ENCODE measurements at places on chromosomes 6 and 20.

DNA sequence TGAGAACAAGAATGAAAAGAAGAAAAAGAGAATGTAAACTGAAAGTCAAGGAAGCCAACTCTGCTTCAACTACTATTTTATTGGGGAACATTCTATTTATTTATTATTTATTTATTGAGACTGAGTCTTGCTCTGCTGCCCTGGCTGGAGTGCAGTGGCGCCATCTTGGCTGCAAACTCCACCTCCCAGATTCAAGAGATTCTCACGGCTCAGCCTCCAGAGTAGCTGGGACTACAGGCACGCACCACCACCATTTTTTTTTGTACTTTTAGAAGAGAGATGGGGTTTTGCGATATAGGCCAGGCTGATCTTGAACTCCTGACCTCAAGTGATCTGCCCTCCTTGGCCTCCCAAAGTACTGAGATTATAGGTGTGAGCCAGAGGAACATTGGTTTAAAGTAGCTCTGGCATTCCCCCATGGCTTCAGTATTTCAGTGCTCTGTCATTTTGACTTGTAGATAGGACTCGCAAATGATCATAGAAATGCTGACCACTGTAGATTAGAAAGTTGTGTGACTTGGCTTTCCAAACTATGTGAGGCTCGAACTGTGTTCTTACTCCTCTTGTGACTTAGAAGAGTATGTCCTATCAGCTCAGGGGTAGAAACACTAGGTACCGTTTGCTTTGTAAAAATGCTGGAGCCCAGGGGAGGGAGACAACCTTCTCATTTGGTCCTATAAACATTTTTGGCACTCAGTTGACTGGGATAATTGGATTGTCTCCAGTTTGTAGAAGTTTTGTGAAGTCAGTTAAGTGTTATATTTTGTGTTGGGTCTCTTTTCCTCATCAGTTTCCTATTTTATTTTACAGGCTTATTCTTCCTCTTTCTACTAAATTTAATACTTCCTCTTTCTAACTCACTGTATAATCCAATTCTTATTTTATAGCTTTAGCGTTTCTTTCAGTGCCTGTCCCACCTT lies 544.9 kb upstream of the CITED2 start:
- no peak for DNase-seq

DNA sequence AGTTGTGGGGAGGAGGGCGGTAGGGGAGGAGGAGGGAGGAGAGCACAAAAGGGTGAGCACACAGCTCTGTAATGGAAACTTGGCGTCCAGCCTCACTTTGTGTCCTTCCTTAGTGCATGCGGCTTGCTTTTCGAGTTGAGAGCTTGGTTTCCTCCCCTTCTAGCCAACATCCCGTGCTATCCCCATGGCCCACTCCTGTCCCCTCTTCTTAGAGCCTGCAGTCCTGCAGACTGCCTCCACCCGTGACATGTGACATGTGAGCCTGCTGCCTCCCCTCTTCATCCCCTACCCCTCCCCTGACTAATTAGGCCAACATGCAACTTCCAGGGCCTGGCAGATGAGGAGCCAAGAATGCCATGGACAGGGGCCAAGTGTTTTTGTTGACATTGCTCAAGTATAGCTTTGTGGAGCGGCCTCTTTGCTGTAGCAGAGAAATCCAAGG lies 63.2 kb downstream of the SLC24A3 start:
- DNase-seq = no peak

DNA sequence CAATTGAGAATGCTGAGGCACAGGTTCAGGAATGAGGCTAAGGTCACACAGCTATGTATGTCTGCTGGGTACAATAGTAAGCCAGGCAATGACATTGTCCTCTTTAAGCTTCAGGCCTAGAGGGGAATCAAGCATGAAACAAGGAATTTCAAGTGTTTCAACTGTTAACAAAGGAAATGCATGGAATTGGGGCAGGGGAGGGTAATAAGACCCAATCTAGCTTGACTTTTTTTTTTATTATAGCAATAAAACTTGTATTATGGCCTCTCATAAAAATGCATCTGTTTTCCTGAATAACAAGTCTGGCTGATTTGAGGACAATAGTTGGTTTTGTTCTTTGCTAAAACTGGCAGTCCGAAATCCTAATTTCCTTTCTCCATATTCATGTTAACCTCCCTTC lies 336.7 kb downstream of the CBLN4 start:
- no peak for DNase-seq

- DNase-seq = no peak
Measured at GRCh38 chr20:57425150-57426013, 34.2 kb downstream of the RBM38 start.

- no peak for DNase-seq
Measured at GRCh38 chr20:21681234-21681921, 24.1 kb upstream of the PAX1 start.

GRCh38 chr6:164108869-164109769 lies 694.6 kb downstream of the QKI start:
- DNase-seq = no peak

GRCh38 chr20:15241681-15242080 lies 904.3 kb upstream of the FLRT3 start:
- no peak for DNase-seq

DNA sequence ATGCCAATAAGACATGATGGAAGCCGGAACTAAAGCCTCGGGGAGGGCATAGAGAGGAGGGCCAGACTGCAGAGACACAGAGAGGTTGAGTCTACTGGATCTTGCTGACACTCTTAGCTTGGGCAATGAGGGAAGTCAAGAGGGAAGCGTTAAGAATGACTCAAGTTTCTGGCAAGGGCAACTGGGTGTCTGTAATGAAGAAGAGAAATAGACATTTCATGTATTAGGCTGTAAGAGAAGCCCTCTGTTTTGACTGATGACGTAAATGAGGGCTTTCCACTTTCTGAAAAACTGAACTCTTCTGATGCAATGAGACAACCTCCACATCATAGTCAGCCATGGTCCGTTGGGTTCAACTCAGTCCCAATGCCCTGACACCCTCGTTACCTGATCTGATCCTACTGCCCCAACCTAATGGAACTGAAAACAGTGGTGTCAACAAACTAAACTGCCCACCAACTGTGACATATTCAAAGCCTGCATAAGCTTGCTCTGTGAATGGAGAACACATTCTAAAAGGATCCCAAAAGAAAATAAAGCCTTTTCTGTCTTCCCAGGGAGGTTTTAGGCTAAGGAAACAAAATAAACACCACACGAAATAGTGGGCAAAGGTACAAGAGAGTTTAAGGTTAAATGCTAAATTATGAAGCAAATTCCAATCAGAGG lies 45.8 kb upstream of the PNRC1 start:
- DNase-seq = no peak

- no peak for DNase-seq
Measured at GRCh38 chr20:8860011-8860495, 208.8 kb upstream of the PLCB4 start.

- DNase-seq = no peak
Measured at GRCh38 chr6:11018225-11018624, 25.9 kb downstream of the ELOVL2 start.

GRCh38 chr6:14305624-14306023 lies 188.1 kb downstream of the CD83 start:
- no peak for DNase-seq

DNA sequence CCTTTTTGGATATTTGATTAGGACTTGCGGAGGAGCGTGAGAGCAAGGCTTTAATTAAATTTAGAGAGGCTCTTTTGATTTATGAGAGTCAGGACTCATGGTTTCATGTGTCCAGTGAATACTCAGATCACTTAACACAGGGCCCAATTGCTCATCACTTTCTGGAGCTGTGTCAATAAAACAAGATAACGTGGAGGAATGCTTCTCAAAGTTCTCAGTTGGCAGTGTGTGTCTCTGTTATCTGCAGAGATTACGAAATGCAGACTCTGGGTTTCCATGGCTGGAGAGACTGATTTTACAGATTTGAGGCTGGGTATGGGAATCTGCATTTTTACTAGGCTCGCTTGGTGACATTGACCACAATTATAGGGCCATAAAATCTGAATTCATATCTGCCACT lies 335.8 kb upstream of the FLRT3 start:
- no peak for DNase-seq

DNA sequence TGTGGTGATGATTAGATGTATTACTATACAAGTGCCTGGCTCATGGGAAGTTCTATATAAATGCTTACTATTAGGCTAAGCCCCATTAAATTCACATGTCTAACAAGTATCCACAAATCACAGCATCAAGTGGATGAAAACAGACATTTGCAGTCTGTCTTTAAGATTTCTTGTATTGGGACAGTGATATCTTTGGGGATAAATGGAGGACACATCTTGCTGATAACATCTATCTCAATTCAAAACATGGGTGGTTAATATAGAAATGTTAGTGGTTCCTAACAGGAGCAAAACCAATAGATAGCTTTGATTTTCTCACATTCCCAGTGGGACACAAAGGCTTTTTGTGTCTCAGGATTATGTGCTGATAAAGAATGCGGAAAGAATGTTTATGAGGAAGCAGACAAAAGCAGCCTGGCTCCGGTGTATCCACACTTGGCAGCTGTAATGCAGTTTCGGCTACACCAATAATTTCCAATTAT lies 29.3 kb downstream of the PTPRK start:
- DNase-seq = no peak

DNA sequence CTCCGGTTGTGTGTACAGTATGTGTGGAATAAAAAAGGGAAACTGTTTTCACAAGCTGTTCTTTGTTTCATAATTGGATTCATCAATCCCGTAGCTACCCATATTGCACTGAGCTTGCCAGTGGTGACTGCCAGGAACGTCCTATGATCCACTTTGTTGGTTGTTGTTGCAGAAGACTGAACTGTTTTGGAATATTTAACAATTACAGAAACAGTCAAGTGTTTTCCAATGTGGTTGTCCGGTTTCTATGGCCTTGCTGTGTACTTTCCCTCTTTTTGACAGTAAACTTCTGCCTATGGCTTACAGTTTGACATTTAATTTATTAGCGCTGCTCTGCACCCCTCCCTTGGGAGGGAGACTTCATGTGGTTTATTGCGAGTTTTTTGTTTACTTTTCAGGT lies 141.2 kb downstream of the DTNBP1 start:
- no peak for DNase-seq

DNA sequence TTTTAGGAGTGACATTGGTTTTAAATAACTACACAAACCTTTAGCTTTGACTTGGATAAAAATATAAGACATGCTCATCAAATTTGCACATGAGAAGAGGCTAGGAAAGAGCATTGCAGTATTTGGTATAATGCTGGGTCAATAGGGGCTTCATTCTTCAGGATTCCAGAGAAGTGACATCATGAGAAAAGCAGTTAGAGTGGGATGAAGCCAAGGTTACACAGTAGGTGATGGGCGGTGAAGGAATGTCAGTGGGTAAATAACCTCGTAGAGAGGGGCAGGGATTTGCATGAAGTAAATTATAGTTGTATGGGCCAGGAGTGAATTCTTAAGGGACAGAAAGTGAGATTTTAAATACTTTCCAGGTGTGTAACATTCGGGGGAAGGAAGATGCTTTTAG lies 216.2 kb downstream of the RFPL4B start:
- DNase-seq = no peak

GRCh38 chr6:498795-499231 lies 107.3 kb downstream of the IRF4 start:
- no peak for DNase-seq

GRCh38 chr6:33335916-33336315 lies 18.4 kb upstream of the ZBTB22 start:
- no peak for DNase-seq

DNA sequence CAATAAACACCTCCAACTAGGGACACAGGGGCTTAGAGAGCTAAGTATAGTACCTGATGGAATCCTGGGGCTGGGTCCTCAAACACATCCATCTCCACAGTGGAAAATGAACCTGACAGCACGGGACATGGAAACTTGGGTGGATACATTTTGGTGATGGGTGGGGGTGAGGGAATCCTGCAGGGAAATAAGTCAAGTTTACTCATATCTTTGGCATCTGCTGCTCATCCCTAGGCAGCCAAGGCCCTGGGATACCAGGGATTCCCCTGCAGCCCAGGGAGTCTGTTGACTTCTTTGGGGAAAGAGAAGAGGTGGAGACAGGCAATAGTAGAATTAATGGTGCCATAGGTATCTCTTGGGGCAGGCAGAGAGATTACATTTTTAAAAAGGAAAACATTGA lies 6.6 kb downstream of the APOBEC2 start:
- no peak for DNase-seq

- DNase-seq = no peak
Measured at GRCh38 chr20:59318803-59319202, 18.4 kb downstream of the EDN3 start.

- DNase-seq = no peak
Measured at GRCh38 chr6:51910851-51911250, 176.6 kb downstream of the PKHD1 start.

DNA sequence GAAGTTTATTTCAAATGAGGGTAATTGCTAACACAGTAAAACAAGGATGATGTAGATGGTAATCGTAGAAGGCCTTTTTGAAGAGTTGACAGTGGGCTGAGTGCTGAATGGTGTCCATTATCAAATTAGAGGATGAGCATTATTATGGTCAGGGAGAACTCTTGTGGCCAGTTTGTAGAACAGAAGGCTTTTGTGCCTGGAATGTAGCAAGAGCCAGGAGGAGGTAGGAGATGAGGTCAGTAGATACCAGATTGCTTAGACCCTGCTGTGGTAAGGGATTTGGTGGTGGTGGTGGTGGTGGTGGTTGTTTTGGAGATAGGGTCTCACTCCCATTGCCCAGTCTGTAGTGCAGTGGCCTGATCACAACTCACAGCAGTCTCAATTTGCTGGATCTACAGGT lies 6.2 kb downstream of the CSE1L start:
- no peak for DNase-seq
